CD4-positive, CD25-positive, alpha-beta regulatory T cell (primary cell): ENCODE measurements at places on chromosomes 1 and 21. TPM values are rescaled to one million over a fixed set of nuclear protein-coding genes. Genes with fewer than 3 reads are reported as not detected.

GRCh38 chr1:11571906-11572616 lies 82.2 kb downstream of the FBXO2 start:
- DNase-seq = no peak

KRTAP21-3 gene
- not detected for polyA plus RNA-seq

DNA sequence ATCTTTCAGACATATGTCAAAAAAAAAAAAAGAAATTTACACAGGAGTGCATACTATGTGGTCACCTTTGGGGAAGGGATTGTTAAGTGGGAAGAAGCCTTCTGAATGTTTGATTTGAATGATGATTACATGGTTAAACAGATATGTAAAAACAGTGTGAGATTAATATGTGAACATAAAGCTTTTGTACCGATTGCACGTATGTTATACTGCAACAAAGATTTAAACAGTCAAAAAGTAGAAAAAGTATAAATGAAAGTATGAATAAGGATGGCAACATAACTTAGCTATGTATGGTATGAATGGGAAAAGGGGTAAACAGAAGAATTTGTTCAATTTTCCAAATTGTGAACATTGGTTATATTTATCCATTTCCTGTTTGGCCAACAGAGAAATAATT lies 10.0 kb upstream of the PLPP3 start:
- DNase-seq = no peak

DNA sequence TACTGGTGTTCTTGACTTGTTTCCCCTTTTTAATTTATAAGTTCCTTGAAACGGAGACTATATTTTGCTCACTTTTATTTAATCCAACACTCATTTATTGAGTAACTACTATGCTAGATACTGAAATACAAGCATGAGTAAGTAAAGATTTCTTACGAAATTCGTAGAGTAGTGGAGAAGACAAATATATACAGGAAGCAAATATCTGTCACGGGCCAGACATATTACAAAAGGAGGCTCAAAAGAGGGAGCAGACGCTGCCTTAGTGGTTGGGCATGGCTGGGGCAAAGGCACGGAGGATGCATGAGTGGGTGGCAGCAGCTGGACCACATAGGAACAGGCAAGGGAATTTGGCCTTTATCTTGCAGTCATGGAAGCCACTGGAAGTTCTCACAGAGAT lies 6.8 kb downstream of the NCF2 start:
- no peak for DNase-seq

HES4 gene
- 0.21 TPM for polyA plus RNA-seq
